ENCODE measurements at places on chromosomes 5 and 9.

- DNase-seq = peak; percentile 10
These were observed 60.6 kb downstream of the IL6ST start for GRCh38 chr5:55934115-55934613.

DNA sequence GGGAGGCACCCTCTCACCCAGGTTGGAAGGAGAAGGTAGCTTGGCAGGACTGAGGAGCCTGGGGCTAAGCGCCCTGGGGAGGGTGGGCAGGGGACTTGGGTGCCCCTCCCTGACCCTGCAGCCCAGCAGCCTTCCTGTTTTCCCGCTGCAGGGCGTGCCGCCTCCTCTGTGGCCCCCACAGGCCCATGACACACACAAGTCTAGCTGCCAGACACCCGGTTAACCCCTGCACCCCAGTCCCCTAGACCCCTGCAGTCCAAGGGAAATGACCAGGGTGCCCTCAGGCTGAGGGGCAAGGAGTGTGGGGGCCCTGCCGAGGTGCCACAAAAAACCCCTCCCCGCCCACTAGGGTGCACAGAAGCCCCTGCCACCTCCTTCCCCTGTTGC is 33.0 kb downstream of the GOLGA2 start:
- DNase-seq = peak; percentile 51

DNA sequence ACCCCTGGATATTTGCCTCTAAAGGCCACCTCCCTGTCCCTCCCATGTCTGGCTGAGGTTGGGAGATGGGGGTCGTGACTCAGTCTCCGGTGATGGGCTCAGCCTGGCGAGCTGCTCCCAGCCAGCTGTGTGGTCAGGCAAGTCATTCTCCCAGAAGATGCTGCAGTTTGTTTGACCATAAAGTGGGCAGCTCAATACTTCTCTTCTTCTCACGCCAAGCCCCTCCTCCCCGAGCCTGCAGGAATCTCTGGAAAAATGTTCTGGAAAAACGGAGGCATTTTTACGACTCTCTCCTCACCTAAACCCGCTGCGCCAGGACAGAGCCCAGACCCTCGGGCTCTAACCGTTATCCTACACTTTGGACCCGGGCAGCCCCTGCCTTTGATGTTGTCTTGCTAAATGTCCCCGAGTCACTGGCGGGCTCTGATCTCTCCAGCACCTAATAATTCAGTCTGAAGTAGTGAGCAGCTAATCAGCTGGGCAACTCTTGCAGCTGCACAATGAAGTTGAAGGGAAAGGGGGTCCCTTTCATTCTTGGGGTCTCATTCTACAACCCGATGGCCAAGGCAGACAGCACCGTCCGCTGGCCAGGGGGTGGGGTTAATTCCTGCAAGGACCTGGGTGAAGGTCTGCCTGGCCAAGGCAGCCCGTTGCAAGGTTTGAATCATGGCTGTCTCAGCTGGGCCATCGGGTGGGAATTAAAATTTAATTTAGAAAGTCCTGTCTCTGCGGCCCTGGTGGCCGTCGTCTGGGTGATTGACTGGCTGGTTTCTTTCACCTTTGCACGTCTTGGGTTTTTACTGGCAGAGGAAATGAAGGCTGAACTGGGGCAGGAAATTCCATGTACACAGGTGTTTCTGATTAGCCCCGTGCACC is 12.3 kb downstream of the DCANP1 start:
- DNase-seq = peak; percentile 13

DNA sequence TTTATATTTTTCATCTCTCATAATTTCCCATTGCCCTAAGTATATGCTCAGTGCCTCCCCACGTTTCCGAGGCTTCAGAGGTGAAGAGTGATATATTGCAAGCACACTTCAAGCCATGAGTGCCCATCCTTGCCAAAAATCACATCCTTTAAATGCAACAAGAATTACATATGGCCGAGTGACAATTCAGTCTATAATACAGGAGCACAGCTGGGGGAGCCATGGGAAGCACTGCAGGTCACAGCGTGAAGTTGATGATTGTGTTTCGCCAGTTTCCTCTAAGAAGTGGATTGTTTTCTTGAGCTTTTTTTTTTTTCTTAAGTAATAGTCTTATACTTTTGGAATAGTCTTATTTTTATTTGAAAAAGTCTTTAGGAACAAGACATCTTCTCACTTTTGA is 61.1 kb downstream of the MTRR start:
- no peak for DNase-seq

- no peak for DNase-seq
These were observed 220.3 kb downstream of the SPATA31D1 start for GRCh38 chr9:82208741-82209450.

- DNase-seq = no peak
These were observed 63.9 kb downstream of the PPARGC1B start for GRCh38 chr5:149794041-149794440.

DNA sequence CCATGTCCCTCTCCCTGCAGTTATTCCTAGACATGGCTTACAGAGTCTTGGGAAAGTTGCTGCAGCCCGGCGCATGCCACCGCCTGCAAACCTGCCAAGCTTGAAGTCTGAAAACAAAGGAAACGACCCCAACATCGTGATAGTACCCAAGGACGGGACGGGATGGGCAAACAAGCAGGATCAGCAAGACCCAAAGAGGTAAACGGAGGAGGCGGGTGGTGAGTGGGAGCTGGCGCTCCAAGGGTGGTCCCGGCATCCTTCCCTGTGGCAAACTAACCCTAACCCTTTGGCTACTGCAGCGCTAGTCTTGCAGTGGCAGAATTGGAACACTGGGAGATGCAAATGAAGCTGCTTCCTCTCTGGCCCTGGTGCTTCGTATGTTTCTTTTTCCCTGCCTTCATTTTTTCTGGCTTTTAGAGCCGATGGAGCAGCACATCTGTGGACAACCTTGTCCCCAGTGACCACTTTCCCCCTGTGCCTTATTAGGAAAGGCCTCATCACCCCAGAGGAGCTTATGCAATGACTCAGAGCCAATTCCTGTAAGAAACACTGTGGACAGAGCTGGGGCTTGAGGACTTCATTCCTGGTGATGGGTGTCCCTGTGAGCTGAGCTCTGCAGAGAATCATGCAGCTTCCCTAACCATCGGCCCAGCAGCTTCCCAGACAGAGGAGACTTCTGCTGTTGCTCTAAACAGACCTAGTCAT is 38.9 kb downstream of the PRRC2B start:
- no peak for DNase-seq

DNA sequence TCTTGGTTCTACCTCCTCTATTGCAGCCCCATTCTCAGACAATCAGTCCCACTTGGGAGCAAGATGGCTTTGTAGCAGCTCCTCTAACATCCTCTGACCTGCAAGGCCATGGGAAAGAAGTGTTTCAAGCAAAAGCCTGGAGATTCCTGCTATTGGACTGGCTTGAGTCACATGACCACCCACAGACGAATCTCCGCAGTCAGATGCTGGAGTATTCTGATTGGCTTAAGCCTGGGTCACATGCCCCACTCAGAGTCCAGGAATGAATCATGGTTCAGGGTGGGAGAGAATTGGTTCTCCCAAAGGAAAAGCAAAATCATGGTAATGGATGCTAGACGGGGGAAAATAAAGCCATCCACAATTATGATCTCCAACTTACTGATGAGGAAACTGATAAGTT is 22.6 kb upstream of the LMX1B start:
- no peak for DNase-seq

DNA sequence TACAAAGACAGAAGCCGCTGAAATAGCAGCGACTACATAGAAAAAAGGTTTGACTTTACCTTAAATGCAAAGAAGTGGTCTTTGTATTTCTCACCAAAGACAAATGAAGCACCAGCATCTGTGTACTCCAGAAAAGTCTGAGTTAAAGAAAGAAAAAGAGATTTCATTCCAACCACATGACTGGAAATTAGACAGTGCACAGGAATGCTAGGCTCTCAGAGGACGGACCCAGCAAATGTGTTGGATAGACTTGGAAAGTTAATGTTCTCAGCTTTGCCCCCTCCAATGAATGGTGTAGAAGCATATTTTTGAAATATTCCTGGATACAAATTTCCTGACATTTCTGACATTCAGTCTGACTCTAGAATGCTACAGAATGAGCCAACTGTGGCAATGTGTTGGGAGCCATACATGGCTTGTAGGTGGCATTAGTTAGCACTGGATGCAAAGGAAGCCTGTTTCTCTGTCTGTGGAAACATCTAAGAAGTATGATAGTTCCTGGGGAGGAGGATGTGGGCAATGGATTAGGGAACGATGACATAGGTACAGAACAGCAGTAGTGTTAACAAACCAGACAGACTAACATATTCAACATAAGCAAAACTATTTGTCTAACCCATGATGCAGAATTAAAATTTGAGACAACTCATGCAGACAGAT is 43.3 kb downstream of the SLC28A3 start:
- no peak for DNase-seq

- DNase-seq = no peak
These were observed 264.1 kb upstream of the ANKH start for GRCh38 chr5:15135661-15136060.

DNA sequence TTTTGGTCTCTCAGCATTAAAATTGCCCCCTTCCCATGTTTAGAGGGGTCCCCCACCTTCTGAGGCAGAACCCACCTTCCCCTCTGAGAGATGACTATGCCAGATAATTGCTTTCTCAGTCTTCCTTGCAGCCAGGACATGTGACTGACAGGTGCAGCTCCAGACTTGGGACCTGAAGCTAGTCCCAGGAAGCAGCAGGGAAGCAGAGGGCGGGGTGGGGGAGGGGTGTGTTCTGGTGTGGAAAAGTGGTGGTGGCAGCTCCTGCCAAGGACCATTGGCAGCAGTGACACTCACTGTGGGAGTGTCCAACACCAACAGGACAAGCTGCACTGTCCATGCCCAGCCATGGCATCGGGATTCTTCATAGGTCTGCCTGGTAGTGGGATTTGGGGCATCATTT is 2.3 kb downstream of the EIF4E1B start:
- DNase-seq = no peak

- DNase-seq = no peak
These were observed 388.4 kb upstream of the PTGER4 start for GRCh38 chr5:40291338-40291737.

DNA sequence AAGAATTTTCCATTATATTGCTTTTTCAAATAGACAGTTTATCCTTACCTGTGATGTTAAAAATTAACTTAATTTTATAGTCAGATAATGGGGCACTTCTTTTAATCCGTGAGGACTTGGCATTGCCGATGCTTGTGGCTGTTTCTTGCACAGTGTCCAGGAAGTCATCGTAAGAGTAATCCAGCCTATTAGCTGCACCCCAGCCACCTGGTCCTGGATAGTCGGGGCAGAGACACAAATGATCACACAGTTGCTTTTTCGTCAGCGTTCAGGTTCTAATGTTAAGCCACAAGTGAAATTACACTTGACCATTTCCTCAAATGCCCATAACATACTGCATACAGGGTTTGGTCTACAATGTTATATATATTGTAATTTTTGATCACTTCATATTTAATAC is 107.4 kb downstream of the SVEP1 start:
- no peak for DNase-seq

DNA sequence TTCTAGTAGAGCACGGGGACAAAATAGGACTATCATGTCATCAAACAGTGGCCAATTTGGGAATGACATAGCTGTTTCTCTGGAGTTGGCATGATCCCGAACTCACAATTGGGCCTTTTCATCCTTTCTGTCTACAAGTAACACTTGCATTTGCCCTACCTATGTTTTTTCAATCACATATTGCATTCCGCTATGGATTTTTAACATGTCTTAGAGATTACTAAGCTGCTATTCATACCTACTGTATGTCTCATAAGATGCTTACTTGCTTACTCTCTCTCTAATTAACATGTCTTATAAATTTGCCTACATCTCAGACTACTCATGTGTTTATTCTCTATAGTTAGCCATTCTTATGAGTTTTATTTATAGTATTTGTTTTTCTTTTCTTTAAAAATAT is 341.2 kb upstream of the CTNND2 start:
- no peak for DNase-seq

- DNase-seq = no peak
These were observed 444.6 kb upstream of the MEF2C start for GRCh38 chr5:89327608-89328007.

- no peak for DNase-seq
These were observed 14.8 kb upstream of the NR3C1 start for GRCh38 chr5:143418140-143418866.

DNA sequence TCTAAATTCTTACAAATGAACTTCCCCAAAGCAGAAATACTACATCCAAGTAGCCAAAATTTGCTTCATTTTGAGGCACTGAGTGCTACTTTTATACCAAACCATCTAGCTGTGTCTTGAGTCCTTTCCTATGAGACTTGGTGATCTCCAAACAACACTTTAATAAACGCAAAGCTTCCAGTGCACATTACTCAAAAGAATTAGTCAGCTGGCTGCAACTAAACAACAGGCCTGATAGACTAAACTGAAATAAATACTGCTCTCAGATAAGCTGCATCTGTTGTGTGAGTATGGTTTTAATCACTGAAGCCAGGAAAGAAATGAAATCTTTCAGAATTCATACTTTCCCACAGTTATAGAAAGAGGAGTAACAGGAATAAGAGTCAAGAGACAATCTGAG is 80.3 kb downstream of the VCAN start:
- DNase-seq = no peak

- DNase-seq = peak; percentile 37
These were observed at the start of gene CDH10 for GRCh38 chr5:24644761-24645160. CDH10 (minus strand) TSS chr5:24644978; CDS start chr5:24593490, 51,488 bp downstream.

DNA sequence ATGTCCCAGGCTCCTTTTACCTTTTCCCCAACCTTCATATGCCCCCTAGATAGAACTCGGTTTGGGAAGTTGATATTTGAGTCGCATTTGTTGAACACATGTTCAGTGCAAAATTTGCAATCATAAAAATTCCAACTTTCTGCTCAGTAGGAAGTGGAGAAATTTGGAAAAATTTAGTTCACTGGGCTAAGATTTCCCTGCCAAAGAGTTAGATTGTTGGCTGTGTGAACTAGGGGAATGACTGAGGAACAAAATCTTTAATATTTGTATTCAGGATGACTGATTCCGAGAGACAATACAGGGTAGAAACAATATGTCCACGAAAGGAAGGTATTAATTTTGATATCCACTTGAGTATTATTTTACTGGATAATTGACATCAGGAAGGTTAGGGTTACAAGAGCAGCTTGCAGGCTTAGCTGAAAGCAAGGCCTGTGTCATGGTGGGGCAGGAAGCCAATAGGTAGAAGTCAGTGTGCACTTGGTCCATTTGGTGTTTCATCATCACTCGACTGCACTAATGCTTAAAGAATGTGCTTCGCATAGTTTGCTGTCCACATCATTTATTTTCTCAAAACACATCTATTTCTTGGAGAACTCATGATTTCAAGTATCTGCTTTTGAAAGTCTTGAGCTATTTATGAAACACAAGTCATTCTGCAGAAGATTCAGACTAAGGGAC is 59.4 kb upstream of the GNA14 start:
- no peak for DNase-seq

- no peak for DNase-seq
These were observed 12.3 kb upstream of the SKP1 start for GRCh38 chr5:134189031-134189430.
